OCI-M1 (cell line): ENCODE measurements at places on chromosomes 1 and 21.
A peak's percentile ranks its signal among the peaks of the same experiment; 100 is the strongest.

- no peak for DNase-seq
These were observed 42.3 kb downstream of the NEK7 start for GRCh38 chr1:198199105-198199504.

GRCh38 chr1:241020851-241021697, 335.9 kb downstream of the RGS7 start:
- no peak for DNase-seq

DNA sequence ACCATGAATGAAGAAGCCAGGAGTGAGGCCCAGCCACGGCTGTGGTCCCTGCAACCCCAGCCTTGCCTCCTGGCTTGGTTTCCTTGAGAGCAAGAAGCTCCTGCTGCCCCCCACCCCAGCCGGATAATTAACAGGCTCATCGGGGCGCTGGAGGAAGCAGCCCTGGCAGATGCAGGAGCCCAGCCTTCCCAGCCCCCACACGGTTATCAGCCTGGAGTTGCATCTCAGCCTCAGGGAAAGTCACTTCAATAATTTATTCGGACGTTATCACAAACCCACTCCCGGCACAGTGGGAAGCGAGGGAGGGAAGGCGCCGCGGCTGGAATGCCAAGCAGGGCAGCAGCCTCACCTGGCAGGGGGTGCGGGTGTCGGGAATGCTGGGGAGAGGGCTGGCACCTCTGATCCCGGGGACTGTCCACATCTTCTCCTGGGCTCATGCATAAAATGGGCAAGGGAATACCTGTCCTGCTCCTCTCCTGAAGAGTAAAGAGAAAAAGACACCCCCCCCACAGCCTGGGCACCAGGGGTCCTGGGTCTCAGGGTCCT, 43.3 kb upstream of the LRP8 start:
- no peak for DNase-seq

DNA sequence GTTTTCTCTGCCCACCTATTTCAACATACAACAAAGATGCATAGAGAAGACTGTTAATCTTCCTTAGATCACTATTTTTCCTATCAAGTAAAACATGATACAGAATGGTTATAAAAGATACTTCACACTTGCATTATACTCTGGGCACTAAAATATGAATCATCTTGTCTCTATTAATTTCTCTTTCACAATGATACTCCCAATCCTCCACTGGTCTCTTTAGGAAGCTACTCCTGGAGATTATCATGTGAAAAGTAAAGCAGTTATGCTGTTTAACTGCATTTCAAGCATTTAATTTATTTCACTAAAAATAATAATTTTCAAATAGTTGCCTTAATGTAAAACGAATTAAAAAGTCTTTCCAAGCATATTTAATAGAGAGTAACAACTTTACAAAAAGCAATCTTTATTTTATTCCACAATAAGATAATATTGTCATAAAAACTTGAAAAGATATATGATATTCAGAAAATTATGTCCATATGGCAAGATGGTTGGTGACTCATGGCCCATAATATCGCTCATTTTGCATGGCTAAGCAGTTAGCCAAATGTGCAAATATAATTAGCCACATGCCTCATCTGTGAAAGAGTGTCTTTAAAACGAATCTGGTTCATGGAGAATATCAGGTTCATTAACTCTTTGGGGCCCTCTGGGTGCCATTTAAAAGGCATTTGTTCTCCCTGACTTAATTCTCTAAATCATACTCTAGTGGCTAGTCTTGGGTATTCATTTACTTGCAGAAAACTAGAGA, 1569.0 kb upstream of the B3GALT2 start:
- DNase-seq = no peak

DNA sequence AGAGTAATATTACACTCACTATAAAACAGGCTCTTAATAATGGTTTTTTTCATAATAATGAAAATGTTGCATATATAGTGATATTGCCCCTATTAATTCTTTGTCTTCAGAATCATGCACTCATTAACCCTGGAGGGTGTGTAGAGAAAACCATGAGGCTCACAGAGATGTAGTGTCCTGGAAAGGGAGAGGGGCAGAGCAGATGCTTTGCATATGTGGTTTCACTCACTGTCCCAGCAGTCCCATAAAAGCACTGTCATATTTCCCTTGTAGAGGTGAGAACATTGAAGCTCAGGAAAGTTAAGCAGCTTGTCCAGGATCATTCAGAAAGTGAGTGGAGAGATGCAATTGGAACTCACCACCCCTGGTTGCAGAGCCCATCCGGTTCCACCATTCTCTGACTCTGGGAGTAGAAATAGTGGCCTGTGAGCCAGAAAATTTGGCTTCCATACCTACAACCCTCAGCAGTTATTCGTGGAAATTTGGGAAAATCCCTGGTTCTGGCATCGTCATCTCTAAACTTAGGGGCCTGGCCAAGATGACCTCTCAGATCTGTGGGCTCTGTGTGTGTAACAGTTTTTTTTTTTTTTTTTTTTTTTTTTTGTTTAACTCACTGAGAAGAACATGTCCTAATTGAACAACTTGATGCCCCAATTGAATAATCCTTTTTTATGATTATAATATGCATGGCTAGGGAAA, 86.4 kb downstream of the RGL1 start:
- DNase-seq = no peak

GRCh38 chr1:200409203-200409760, 554 bp downstream of the ZNF281 start:
- DNase-seq = peak; percentile 45

DNA sequence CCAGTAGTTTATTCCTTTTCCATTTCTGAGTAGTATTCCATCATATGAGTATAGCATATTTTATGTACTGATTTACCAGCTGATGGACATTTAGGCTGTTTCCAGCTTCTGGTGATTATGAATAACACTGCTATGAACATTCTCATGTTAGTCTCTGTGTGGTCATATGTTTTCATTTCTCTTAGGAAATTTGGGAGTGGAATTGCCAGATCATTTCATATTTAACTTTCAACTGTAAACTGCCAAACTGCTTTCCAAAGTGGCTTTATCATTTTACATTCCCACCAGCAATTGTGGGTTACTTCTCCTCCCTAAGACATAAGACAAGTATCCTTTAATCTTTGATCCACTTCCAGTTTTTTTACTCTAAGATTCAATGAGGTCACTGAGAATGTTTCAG, 85.7 kb upstream of the RALGPS2 start:
- no peak for DNase-seq

GRCh38 chr1:219478811-219479210, 134.1 kb downstream of the ZC3H11B start:
- no peak for DNase-seq
